ENCODE measurements at places on chromosomes 16 and 17. TPM values are rescaled to one million over a fixed set of nuclear protein-coding genes. Genes with fewer than 3 reads are reported as not detected.

DNA sequence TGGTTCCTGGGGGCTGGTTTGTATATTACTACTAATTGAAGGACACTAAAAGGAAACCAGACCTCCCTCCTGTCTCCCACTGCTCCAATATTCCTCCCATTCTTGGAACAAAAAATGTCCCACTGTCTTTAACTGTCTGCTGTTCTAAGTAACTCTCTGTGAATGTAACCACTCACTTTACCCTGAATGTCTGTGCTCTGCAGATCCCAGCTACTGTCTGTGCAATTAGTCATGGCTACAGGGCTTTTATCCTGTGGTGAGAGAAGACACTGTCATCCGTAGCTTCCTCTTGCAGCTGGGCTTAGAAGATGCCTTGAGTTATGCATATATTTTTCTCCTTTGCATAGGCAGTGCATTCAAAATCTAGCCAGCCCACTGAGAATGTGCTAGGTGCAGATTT is 853.8 kb downstream of the CDH8 start:
- no peak overlapping the region for H3K27ac ChIP-seq
- H3K4me1 ChIP-seq, result no peaks in the 10 kb centered on the region
- H3K27me3 ChIP-seq, result no peaks in the 10 kb centered on the region
- DNase-seq, result no peak

- no peak overlapping the region for H3K4me3 ChIP-seq
- H3K4me1 ChIP-seq, result peaks cover 16% of the 10 kb centered on the region
- DNase-seq, result no peak
- no peaks in the 10 kb centered on the region for H3K27me3 ChIP-seq
- H3K36me3 ChIP-seq, result peaks cover 31% of the 10 kb centered on the region
- no peak overlapping the region for H3K27ac ChIP-seq
Measured at GRCh38 chr17:76723812-76724211, 2.6 kb downstream of the JMJD6 start.

DNA sequence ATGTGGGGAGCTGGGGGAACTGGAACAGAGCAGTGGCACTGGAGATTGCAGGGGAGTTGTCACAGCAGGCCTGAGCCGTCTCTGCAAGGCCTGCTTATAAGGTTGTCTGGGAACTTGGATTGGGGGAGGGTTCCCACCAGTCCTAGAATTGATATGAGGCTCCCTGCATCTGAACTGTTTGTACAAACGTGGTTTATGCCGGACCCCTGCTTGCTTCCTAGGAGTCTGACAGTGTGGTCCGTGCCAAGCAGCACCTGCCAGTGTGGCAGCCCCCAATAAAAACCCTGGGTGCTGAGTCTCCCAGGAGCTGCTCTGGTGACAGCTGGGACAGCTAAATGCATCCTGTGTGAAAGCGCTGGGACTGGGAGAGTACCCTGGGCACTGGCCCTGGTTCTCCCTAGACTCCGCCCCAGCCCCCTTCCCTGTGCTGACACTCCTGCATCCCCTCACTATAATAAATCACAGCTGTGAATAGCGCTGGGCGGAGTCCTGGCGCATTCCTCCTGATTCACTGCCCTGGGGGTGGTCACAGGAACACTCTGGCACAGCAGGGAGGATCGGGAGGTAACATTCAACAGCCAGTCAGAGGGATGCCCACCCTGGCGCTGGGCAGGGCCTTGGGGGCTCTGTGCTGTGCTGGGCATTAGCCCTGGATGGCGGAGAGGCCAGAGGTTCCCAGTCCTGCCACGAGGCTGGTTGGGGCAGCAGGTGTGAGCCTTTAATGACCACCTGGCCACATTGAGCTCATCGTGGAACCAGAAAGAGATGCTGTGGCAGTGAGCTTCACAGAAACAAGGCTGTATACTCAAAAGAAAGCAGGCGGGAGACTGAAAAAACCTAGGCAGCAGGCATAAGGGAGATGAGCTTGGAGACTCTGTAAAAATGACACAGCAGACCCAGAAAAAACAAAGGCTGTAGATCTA is 45.6 kb downstream of the RMI2 start:
- peak overlapping the region; percentile 83 for H3K27ac ChIP-seq
- H3K36me3 ChIP-seq, result no peaks in the 10 kb centered on the region
- no peak overlapping the region for H3K4me3 ChIP-seq
- H3K27me3 ChIP-seq, result no peaks in the 10 kb centered on the region
- H3K4me1 ChIP-seq, result peaks cover 12% of the 10 kb centered on the region

GRCh38 chr17:22090263-22090935 is 398.1 kb downstream of the KCNJ18 start:
- no peak for DNase-seq
- H3K4me3 ChIP-seq, result no peak overlapping the region
- no peaks in the 10 kb centered on the region for H3K36me3 ChIP-seq

DNA sequence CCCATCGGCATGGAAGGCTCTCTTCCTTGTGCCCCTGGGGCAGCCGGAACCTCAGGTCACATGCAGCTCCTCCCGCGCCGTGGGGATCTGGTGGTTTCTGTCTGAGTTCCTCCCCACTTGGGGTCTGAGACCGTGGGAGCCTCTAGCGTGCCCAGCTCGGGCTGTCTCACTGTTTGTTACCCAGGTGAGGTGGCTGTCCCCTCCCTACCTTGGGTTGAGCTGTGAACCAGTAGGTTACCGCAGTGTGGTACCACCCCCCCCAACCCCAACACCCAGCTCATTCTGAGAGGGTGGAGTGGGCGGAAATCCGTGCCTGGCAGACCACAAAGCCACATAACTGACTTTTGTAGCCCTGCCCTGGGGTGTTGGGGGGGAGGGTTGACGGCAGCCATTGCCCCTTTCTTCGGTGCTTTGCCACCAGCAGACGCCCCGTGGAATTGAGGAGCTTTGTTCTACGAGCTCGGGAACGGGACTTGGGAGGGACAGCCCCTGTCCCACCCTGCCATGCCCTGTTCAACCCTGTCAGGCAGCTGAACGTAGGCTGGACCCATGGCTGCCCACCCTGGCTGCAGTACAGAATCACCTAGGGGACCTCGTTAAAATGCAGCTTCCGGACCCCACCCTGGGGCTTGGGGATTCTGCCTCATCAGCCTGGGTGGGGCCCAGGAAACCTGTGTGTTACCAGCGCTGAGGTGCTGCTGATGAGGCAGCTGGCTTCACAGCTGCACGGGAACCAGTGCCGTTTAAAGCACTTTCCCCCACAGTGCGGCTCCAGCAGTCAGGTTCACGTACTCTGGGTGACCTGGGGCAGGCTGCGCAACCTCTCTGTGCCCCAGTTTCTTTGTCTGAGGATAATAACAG is 18.5 kb downstream of the RAP1GAP2 start:
- H3K4me1 ChIP-seq, result no peaks in the 10 kb centered on the region
- no peak for DNase-seq
- H3K27ac ChIP-seq, result no peak overlapping the region
- H3K36me3 ChIP-seq, result no peaks in the 10 kb centered on the region
- no peaks in the 10 kb centered on the region for H3K27me3 ChIP-seq

DNA sequence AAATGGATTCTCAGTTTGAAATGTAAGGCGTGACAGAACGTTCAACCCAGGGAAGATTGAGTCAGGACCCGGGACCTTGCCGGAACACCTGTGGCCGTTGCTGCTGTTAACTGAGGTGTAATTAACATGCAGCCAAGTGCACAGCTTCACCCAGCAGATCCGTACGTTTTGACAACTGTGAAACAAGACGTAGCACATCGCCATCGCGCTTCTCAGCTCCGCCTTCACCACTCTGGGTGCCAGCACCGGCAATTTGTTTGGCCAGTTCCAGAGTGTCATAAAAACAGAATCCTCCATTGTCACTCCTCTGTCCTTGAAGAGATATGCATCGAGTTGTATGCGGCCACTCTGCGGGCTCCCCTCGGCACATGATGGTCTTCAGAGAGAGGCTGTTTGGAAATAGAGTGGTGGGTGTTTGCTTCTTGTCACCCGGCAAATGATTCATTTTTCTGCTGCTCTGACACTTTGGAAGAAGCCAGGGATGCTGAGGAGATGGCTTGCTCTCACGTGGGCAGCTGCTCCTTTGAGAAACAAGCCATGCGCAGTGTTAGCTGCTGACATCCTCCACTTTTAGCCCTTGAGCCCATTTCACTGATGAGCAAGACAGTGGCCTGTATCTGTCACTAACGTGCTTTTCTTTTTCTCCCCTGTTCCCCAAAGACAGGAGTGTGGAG is 22.6 kb downstream of the NAA60 start:
- no peaks in the 10 kb centered on the region for H3K36me3 ChIP-seq
- no peak for DNase-seq

GRCh38 chr16:80984124-80984892 is 22.4 kb downstream of the CMC2 start:
- H3K4me3 ChIP-seq, result no peak overlapping the region
- H3K27me3 ChIP-seq, result peaks cover 5% of the 10 kb centered on the region
- H3K36me3 ChIP-seq, result no peaks in the 10 kb centered on the region
- H3K27ac ChIP-seq, result no peak overlapping the region
- peaks cover 21% of the 10 kb centered on the region for H3K4me1 ChIP-seq
- no peak for DNase-seq

DNA sequence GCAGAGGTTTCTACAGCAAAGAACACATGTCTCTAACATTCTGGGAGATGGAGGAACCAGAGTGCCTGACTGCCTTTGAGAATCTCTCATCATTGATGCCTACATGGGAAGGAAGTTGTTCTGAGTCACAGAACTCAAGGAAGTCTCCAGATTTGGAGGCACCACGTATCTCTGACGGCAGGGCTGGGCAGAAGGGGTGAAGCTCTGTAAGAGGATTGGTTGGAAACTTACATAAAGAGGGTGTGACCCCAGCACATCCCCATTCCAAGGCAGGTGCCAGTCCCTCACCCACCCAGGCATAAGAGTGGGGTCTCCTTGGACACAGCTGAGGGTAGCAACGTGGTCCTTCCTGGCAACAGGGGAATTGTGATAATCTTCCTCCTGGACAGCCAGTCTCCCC is 17.4 kb downstream of the TNFRSF13B start:
- H3K4me3 ChIP-seq, result no peak overlapping the region
- no peaks in the 10 kb centered on the region for H3K4me1 ChIP-seq
- no peak overlapping the region for H3K27ac ChIP-seq
- no peaks in the 10 kb centered on the region for H3K27me3 ChIP-seq
- no peak for DNase-seq

- no peak overlapping the region for H3K27ac ChIP-seq
- H3K27me3 ChIP-seq, result no peaks in the 10 kb centered on the region
- no peaks in the 10 kb centered on the region for H3K36me3 ChIP-seq
- no peak overlapping the region for H3K4me3 ChIP-seq
Measured at GRCh38 chr16:60405286-60405685, 1631.0 kb downstream of the CDH8 start.

- no peaks in the 10 kb centered on the region for H3K4me1 ChIP-seq
- no peaks in the 10 kb centered on the region for H3K27me3 ChIP-seq
- no peak for DNase-seq
Measured at GRCh38 chr17:797236-797840, 15.2 kb downstream of the MRM3 start.

GRCh38 chr17:53314521-53314920 is 508.2 kb upstream of the KIF2B start:
- H3K27me3 ChIP-seq, result no peaks in the 10 kb centered on the region
- no peaks in the 10 kb centered on the region for H3K36me3 ChIP-seq
- no peak for DNase-seq
- no peaks in the 10 kb centered on the region for H3K4me1 ChIP-seq

DNA sequence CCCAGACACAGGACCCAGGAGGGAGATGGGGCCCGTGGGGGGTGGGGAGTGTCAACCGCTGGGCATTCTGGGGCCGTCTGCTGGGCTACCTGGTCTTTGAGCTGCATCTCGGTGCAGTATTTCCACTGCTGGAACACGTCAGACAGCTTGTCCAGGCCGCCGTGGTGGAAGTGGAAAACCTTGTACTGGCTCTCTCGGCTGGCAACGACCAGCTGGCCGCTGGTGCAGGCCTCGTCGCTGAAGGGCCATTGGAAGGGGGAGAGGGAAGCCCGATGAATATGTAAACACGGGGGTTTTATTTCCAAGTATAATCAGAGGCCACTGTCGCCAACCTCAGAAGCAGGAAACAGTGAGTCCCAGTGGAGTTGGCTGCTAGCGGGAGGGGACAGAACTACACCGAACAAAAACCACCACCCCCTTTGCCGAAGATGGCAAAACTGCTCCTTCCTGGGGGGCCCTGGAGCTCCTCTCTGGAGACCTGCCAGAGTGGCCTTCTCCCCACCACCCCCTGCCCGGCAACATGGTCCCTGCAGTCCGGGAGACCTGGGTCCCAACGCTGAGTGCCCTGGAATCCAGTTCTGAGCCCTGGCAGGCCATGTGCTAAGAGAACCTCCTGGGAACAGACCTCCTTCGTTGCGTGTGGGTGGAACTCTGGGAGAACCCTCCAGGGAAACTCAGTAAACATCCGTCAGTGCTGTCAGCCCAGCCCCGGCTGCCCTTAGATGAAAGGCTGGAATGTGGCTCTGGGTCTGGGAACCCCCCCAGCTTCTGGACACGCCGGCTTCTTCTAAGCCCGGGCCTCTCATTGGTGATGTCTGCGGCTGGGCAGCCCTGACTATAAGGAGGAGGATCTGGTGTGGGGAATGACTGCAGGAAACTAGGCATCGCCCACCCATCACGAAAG is 84.1 kb downstream of the TBC1D16 start:
- no peaks in the 10 kb centered on the region for H3K27me3 ChIP-seq
- H3K27ac ChIP-seq, result peak overlapping the region; percentile 95
- no peaks in the 10 kb centered on the region for H3K36me3 ChIP-seq
- peak overlapping the region; percentile 51 for H3K4me3 ChIP-seq
- no peak for DNase-seq

DNA sequence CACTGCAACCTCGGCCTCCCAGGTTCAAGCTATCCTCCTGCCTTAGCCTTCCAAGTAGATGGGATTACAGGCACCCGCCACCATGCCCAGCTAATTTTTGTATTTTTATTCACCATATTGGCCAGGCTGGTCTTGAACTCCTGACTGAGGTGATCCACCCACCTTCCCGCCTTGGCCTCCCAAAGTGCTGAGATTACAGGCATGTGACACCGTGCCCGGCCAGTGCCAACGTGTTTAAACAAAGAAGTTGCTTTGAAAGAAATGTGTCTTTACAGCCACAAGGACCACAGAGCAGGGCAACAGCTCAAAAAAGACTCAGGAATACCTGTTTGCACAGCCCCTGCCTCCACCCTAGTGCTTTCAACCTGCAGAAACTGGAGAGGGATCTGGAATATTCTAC is 25.0 kb downstream of the ATPAF2 start:
- no peak overlapping the region for H3K27ac ChIP-seq
- no peaks in the 10 kb centered on the region for H3K27me3 ChIP-seq
- no peak overlapping the region for H3K4me3 ChIP-seq
- H3K36me3 ChIP-seq, result no peaks in the 10 kb centered on the region
- H3K4me1 ChIP-seq, result no peaks in the 10 kb centered on the region

DNA sequence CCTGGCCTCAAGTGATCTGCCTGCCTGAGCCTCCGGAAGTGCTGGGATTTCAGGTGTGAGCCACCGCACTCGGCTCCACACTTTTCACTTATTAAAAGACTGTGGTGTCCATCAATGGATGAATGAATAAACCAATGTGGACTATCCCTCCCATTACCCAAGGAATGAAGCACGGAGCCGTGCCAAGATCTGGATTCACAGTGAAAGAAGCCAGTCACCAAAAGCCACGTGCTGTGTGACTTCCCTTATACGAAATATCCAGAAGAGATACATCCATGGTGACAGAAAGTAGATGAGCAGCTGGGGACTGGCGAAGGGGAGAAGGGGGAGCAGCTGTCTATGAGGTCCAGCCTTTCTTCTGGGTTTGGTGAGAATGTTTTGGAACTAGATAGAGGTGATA is 48.2 kb upstream of the STH start:
- no peaks in the 10 kb centered on the region for H3K36me3 ChIP-seq
- H3K27me3 ChIP-seq, result peaks cover 13% of the 10 kb centered on the region
- H3K4me3 ChIP-seq, result no peak overlapping the region
- DNase-seq, result no peak
- no peak overlapping the region for H3K27ac ChIP-seq

The RAB40B gene
- total RNA-seq, result 10.8 TPM

Data from GM23338 (cell line).